ENCODE measurements at places on chromosomes 16 and 17.

DNA sequence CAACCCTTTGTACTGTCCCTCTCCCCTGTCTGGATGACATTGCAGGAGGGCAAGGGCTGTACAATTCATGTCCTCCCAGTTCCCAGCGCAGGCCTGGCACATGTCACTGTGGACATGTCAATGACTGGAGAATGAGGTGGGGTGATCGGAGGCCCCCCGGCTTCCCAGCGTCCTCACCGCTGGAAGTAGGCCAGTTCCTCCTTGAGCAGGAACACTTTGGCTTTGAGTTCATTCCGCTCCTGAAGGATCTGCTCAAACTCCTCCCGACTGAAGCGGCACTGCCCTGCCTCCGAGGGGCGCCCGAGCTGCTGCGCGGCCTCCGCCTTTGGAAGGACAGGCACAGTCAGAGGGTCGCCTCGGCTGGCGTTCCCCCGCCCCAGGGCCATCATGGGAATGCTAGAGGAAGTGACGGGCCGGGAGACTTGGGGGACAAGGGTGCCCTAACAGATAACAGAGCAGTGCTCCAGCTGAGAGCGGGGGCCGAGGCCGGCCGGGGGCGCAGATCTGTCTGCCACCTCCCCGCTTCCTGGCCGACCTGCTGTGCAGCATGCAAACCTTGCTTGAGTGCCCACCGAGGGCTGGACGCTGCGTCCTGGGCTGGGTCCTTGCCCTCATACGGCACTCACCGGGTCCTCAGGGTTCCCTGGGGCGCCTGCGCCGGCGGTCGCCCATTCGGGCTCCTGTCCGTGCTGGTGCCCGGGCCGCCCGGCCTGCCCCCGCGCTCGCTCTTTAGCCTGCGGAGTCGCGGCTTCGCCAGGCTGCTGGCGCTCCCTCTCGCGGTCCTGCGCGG is 1.3 kb downstream of the RILP start:
- no peak for DNase-seq

GRCh38 chr17:5544115-5544514 is 40.2 kb downstream of the NLRP1 start:
- no peak for DNase-seq

DNA sequence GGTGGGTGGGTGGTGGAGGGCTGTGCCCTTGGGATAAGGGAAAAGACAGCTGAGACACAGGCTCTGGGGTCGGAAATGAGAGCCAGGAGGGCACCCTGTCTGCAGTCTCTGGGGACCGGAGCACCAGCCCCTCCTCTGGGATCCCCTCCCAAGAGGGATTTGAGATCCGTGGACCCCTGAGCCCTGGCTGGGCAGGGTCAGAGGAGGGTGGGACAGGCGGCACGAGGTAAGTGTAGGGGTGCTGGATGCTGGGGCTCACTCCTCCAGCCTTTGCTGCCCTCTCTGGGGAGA is 425 bp downstream of the SGSH start:
- no peak for DNase-seq

GRCh38 chr17:12745486-12745885 is 43.8 kb upstream of the ARHGAP44 start:
- no peak for DNase-seq

GRCh38 chr16:22373662-22374310 is 633 bp downstream of the CDR2 start:
- DNase-seq: peak; percentile 37

- DNase-seq: no peak
Observed at GRCh38 chr17:27540318-27541101, 84.3 kb downstream of the KSR1 start.

GRCh38 chr17:6796017-6796886 is 20.2 kb downstream of the FBXO39 start:
- no peak for DNase-seq

- DNase-seq: no peak
Observed at GRCh38 chr17:57135789-57136291, 50.8 kb downstream of the AKAP1 start.

GRCh38 chr17:28908640-28909167 is 5.8 kb upstream of the DHRS13 start:
- no peak for DNase-seq

DNA sequence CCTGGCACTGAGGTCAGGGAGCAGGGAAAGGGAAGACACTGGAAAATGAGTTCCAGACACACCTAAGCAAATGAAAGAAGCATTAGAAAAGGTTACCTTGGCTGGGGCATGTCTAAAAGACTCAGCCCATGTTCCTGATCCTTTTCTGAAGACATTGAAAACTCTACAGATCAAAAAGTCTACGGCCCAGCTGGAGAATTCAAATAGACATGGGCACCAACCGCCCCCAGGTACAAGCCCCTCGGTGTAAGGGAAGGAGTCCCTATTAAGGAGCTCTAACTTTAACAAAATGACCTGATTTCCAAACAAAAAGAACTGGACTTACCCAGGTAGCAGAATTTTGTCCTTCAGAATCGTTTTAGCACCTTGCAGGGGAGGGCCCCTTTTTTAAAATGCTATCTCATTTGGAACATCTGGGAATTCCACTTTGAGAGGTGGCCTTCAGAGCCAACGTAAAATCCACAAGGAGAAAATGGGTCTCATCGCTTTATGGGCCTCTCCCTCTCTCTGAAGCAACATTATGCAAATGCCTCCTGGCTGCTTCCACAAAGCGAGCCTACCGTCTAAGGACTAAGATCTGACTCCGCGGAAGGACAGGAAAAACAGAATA is 43.6 kb upstream of the RBFOX3 start:
- no peak for DNase-seq

- peak; percentile 53 for DNase-seq
Observed at GRCh38 chr16:67537270-67537635, 8.6 kb downstream of the RIPOR1 start.

- DNase-seq: no peak
Observed at GRCh38 chr16:48374255-48374654, 11.0 kb downstream of the SIAH1 start.

Data from CD4-positive, alpha-beta T cell treated with Interleukin-4 for 1 hour (primary cell).